Posterior cingulate gyrus (tissue), 11 donors: ENCODE measurements at places on chromosomes 7 and 10.

- DNase-seq, result no peak
These were observed 171.2 kb downstream of the PRKAG2 start for GRCh38 chr7:151705636-151706276.

DNA sequence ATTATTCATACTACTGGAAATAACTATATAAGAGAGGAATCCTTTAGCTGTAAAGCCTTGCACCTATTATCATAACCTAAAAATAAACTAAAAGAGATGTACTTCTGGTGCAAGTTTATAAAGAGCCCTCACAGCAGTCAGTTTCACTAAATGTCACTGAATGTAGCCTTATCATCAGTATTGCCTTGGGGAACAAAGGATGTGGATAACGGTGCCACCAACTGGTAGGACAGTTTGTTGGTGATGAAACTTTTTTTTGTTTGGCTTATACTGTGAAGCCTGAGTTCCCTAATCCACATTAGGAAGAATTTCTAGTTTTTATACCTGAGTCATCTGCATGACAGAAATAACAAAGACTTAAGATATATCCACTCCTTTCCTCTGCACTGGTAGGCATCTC, 117.9 kb upstream of the COL1A2 start:
- no peak for DNase-seq

DNA sequence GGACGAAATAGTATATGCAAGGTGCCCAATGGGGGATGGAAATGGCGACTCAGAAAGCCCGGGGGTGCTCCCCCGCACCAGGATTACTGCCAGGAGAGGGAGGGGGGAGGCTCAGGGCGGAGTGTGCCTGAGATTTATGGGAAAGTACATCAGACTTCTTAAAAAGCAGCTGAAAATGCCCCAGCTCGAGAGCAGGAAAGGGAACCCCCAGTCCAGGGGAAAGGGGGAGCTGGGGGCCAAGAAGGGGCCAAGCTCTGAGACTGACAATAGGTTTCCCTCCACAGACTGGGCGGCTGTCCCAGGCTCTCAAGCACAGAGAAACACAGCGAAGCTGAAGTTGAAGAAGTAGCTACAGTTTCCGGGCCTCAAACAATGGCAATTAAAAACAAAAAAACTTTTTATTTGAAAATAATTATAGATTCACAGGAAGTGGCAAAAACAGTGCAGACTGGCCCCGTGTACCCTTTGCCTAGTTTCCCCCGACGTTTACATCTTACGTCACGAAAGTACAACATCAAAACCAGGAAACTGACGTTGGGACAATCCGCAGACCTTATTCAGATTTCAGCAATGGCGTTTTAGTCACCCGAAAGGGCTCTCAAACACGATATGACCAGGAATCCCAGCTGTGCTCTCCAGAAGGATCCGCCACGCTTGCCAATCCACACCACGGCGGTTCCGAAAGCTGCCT, 83.9 kb upstream of the FGFR2 start:
- DNase-seq, result no peak

GRCh38 chr10:58697691-58698090, 185.0 kb downstream of the BICC1 start:
- no peak for DNase-seq

- DNase-seq, result no peak
These were observed 57.8 kb downstream of the MINDY3 start for GRCh38 chr10:15802375-15802949.

DNA sequence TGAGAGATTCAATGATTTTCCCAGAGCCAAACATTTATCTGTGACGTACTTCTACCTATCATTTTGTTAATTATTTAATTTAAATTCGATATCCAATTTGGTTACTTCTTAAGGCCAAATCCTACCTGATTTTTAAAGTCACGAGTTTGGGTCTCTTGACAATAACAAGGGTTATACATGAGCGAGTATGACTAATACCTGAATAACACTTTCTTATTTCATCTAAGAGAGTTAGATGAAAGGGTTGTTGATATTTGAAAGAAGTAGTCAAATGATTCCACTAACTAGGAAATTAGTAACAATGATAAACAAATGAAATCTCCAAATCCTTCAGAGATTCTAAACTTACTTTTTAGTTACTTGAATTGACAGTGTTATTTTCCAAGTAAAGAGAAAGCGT, 1086.9 kb downstream of the XPNPEP1 start:
- DNase-seq, result no peak

GRCh38 chr7:111796671-111797070, 234.4 kb upstream of the IMMP2L start:
- DNase-seq, result no peak

GRCh38 chr7:154827007-154827406, 175.9 kb downstream of the PAXIP1 start:
- DNase-seq, result no peak

DNA sequence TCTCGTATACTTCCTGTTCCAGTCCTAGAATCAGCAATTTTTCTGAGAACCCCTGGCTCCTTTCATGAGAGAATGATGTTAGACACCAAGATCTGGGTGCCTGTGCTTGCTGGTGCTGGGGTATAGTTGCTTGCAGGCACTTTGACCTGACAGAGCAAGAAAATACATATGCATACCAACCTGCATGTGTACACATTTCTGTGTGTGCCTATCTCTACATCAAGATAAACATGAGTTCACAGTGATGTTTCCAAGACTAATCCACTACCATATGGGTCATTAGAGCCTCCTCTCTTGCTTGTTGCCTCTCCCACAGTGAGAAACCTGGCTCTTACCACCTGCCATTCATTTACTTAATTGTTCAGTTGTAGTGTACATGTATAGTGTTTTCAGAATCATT, 229.1 kb upstream of the IGFBP3 start:
- DNase-seq, result no peak

GRCh38 chr7:92002720-92003119, 62.1 kb downstream of the AKAP9 start:
- no peak for DNase-seq

GRCh38 chr7:27130540-27131389, at the start of gene HOXA4:
TSS of gene HOXA4 (minus strand) at chr7:27130757. CDS start at chr7:27130733, 24 bp downstream.
- no peak for DNase-seq

DNA sequence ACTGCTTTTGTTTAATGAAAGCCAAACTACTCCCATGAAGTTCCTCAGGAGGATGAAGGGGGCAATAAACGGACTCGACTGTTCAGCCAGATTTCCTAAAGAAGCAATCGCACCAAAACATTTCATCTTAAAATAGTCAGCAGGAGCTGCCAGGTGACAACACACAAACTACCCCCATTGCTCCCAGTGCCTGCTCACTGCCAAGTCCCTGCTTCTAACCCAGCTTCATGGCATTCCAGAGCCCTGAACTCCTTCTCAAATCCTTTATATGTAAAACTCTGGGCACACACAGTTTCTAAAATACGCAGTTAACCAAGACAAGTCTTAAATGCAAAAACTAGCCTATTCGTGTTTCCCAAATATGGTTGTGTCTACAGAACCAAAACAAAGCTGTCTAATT, 110.0 kb downstream of the SORBS1 start:
- DNase-seq, result no peak

- no peak for DNase-seq
These were observed 36.1 kb upstream of the PRSS37 start for GRCh38 chr7:141877365-141877764.

DNA sequence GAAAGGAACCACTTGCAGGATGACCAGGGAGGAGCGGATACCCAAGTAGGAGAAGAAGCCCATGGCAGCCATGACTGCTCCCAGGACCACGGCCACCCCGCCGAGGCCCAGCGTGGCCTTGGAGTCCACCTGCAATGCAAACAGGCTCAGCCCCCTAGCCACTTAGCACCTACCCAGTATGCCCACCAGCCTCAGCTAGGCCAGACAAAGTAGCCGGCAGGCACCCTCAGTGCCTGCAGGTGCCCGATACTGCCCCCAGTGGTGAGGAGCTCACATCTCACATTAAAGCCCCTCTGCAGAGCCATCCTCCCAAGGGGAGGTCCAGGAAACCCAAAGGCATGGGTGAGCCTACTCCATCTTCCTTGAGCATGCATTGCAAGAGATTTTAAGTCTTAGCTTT, 6.6 kb downstream of the NPC1L1 start:
- DNase-seq, result no peak

DNA sequence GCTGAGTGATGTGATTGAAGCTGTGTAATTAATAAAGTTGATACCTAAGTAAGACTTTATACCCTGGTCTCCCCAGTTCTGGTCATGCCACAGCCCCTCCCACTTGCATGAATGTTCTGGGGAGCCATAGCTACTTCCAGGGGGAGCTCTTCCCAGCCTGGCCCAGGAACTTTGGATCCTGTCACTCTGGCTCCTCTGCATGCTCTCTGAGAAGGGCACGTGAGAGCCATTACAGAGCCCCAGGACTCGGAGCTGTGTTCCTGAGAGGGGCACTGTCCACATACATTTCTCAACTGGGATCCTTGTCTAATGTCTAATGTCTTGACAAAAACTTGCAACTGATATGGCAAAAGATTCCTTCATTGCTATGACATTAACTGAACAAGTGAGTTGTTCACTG, 173.9 kb upstream of the NPY start:
- DNase-seq, result no peak

- no peak for DNase-seq
These were observed 71.4 kb upstream of the RHEB start for GRCh38 chr7:151590850-151591771.

DNA sequence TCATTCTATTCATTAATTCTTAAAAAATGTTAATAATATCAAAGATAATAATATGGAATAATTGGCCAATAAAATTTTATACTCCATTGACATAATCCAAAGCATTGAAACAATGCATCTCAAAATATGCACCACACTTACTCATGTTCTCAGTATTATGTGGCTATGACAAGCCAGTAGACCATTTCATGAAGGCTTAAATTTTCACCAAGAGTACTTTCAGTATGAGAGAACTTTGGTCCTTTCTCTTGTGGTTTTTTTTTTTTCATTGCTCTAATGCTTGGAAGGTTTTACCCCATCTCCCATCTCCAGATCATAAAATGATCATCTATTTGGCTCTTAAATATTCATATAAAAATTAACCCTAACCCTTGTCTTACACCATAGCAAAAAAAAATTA, 45.5 kb upstream of the TMEM140 start:
- DNase-seq, result no peak

GRCh38 chr7:91551377-91552175, 287.3 kb downstream of the FZD1 start:
- no peak for DNase-seq
